NCI-H2171 (cell line): ENCODE measurements at places on chromosomes 2 and 18.

DNA sequence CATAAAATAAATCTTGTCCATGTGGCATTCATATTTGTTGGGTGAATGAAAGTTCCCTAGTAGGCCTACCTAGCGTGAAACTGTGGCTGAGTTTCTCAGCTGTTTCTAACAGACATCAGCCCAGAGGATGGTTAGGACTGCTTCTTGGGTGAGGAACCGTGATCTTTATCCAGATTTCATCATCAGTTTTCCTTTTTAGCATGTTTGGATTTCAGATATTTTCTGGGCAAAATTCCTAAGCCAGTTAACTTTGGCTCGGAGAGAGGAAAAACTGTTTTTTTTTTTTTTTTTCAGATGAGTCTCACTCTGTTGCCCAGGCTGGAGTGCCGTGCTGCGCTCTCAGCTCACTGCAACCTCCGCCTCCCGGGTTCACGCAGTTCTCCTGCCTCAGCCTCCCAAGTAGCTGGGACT lies 53.5 kb downstream of the DGKD start:
- DNase-seq, result no peak

- no peak for DNase-seq
These were observed 141.3 kb downstream of the AFF3 start for GRCh38 chr2:100000915-100001707.

DNA sequence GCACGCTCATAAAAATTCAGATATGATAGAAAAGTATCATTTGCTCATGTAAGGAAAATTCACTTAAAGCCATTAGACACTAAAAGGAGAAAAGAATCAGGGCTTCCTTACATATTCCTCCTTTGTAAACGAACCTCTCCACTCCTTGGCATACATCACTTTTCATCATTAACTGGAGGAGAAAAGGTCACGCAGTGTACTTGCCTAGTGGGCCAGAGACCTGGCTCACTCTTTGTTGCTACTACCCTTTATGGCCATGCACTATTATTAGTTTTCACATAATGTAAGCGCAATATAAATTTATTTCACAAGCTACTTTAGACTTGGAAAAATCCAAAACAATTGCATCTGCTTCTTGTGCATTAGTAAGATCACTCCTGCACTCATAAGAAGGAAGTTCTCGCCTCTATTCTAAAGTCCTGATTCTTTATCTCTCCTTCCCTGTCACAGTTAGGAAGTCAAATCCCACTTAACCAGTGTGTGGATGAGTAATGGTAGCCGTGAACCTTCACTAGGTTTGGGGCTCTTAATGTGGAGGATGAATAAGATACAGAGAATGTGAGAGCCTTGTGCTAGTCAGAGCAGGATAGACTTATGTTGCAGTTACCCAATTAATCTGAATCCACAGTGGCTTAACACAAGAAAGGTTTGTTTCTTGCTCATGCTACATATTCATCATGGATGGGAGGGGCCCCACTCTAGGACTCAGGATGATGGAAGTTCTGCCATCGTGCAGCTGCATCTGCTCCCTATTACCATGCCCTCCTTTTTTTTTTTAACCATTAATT lies 115.0 kb upstream of the GLS start:
- no peak for DNase-seq

- no peak for DNase-seq
These were observed 135.8 kb downstream of the LDLRAD4 start for GRCh38 chr18:13354402-13354801.

DNA sequence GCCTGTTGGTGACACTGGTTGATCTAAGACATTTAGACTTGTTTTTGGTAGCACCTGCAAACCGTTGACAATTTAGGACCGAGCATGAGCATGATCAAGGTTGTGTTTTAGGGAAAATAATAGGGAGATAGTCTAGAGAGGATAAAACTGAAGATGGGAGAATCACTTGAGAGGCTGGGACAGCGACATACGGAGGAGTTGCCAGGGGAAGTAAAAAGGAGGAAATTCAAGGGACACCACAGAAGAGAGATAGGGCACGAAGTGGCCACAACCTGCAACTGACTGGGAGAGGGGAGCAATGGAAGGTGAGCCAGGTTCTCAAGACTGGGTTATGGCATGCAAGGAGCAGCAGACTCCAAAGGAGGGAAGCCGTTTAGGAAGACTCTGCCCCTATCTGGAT lies 1.4 kb upstream of the ATP8B1 start:
- DNase-seq, result no peak

DNA sequence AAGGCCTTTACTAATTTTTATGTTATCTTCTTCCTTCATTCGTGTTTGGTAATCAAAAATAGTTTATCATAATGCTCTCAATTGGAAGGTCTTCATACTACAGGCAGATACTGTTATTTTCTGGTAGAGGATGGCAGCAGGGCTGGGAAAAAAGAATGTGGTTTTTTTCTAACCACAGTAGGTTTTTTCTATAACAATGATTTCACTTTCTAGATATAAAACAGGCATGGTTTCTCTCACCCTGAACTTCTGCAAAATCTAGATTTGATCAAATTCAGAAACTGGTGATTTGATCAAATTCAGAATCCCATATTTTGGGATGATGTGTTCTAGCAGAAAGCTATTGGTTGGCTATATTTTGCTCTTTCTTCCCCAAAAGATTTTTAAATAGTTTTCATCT lies 27.6 kb downstream of the BCL11A start:
- DNase-seq, result no peak

GRCh38 chr18:41660654-41661053 lies 294.4 kb upstream of the PIK3C3 start:
- DNase-seq, result no peak

GRCh38 chr18:42242758-42243157 lies 287.7 kb downstream of the PIK3C3 start:
- DNase-seq, result peak; percentile 4

DNA sequence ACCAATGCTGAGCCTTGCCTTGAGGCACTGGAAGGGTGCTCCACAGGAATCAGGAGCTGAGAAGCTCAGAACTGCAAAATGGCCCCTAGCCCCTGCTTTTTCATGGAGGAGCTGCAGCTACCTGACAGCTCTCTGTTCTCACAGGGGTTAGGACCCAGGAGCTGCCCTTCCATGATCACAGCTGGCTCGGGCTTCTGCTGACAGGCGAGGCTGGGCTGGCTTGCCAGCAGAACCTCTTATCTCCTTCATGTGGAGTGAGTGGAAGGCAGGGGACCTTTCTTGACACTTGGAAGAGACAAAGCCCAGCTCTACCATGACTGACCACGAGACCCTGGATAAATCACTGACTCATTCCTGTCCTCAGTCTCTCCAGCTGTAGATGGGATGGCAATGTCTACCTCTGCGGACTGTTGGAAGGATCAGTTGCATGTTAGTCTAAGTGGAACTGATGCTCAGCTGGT lies 113.4 kb downstream of the CAPN13 start:
- no peak for DNase-seq
